ENCODE measurements at places on chromosomes 1 and 21.

GRCh38 chr1:101250656-101251272 is 13.9 kb downstream of the S1PR1 start:
- no peak for DNase-seq

DNA sequence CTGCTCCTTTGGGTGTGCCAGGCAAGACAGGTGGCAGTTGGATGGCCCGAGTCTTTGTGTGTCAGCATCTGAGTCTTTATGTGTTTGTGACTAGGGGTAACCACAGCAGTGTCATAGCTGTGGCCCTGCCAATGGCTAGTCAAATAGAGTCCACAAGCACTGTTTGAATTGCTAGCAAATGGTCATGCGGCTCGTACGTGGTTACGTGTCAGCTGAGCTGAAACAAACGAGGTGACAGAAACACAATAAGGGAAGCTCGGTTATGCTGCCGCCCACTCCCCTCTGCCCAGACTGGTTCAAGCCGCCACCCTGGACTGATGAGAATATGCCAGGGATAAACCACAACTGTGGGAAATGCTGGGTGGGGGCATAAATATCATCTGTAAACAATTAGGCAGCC is 174.3 kb upstream of the LMO4 start:
- no peak for DNase-seq

DNA sequence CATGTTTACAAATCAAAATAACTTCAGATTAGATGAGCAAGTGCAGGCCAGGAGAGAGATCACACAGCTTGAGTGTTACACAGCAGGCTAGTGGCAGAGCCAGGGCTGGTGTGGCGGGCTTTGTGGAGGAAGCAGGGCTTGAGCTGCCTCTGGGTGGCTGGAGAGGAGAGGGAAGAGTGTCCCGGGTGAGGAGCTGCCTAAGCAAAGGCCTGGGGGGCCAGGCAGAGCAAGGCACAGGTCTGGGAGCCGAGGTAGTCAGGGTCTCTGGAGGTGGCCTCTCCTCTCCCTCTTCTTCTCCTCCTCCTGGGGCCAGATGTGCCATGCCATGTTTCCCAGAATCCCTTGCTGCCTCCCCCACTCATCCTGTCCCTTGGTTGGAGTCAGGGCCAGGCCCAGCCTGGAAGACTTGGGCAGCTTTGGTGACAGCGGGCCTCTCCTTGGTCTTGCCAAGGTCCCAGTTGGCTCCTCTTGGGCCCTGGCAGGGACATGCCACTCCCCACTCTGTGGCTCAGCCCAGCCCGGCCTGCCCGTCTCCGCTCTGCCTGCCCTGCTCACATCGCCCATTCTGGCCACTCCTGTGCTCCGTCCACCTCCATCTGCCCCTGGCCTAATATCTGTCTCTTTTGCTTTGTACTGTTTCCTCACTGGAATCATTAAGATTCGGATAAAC is 70.3 kb downstream of the PTPRU start:
- no peak for DNase-seq

- no peak for DNase-seq
These were observed 562.1 kb downstream of the NPHP4 start for GRCh38 chr1:5430136-5430535.

DNA sequence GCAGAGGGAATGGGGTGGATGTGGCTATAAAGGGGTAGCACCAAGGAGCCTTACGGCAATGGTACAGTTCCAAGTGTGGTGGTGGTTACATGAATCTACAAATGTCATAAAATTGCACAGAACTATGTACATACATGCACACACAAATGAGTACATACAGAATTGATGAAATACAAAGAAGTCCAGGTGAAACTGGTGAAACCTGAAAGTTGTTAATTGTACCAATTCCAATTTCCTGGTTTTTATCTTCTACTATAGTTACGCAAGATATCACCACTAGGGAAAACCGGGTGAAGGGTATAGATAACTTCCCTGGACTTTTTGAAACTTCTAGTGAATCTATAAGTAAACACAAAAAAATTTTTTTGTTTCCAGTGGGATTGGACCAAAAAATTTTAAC is 18.9 kb downstream of the HSF2BP start:
- DNase-seq, result no peak

DNA sequence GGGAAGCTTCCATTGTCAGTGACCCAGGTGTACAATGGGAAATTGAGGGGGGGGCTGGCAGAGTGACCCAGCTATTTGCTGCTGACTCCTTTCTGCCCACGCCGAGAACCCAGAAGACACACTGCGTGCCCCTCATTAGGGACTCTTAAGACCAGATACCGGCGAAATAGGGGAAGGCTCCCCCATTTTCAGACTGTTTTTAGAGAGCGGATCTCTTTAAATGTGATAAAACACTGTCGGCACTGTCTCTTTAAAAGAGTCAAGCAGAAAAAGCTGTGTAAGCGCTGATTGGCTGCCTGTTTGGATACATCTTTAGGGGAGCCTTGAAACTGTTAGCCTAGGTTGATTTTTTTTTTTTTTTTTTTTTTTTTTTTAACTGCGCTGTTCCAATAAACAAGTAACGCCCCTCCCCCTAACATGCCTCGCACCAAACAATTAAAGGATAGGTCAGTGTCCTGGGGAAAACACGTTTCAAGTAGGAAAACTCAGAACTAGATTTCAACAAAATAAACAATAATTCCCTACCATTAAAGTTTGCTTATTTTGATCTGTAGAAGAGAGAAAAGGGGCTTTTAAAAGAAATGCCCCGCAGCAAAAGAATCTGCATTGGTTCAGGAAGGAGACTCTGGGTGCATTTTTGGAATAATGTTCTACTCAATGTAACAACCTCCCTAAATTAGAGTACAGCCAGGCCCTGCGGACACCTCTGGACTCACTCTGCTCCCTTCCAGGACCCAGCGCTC is 1.4 kb upstream of the SSBP3 start:
- DNase-seq, result peak; percentile 38

- no peak for DNase-seq
These were observed 9.8 kb upstream of the PPP1R15B start for GRCh38 chr1:204421441-204421840.

DNA sequence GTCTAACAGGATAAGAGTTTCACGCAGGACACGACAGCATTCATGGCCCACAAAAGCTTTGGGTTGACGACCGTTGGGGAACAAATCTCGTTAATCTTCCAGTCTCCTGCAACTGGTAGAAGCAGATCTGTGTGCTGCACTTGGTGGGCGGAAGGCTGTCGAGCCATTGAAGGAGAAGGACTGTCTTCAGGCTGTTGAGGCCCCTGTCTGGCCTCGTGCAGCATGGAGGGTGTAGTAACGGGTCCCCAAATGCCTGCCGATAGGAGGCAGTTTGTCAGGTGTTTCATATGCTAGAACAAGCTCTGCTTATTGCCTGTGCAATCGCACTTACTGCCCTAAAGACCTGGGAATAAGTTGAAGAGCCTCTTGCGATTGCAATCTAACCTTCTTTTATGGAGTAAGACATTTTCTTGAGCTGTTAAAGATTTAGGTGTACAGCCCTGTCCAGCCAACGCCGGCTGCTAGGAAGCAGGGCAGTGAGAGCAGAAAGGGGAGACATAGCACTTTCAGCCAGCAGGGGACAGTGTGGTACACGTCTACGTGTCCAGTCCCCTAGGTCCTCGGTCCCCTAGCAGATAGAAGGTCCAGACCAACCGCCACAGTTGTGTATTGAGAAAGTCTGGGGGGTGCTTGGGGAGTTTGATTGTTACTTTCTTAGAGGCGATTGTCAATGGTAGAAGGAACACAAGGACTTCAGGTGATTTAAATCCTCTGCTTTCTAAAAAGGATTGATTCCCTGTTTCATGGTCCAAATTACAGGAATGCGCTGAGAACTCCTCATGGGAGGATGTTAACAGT is 102.3 kb upstream of the TMPRSS2 start:
- no peak for DNase-seq

- DNase-seq, result no peak
These were observed 193.5 kb downstream of the PAPPA2 start for GRCh38 chr1:176656257-176656995.

DNA sequence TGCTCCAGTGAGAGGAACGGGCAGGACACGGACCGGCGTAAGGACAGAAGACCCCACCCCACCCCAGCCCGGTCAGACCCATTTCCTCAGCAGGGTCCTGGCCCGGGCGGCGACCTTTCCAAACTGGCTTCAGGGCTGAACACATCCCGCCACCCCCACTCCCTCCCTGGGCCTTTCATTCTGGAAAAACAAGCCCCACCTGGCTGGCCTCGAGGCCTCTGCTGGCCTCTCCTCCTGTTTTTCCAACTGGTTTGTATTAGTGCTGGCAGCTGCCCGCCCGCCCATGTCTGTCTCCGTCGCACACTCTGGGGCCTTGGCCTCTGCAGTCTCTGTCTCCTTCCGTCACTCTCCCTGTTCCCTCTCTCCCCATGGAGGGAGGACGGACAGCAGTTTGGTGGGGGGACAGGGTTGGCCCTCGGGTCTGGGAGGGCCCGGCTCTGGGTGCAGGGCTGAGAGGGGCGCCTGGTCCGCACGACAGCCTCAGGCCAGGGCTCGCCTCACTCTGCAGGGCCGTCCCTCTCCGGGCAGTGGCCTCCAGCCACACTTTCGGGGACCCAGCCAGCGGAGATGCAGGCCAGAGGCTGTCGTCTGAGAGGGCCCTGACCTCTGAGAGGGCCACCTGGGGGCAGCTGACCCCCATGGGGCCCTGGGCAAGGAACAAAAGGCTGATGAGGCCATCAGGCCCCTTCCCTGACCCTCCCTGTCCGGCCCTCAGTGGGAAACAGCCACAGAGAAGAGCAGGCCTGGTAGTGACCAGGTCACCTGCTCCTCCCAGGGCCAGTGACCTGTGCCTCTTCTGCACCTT is 1.5 kb upstream of the MXRA8 start:
- no peak for DNase-seq

GRCh38 chr1:114203595-114204128 is 50.0 kb upstream of the SYT6 start:
- DNase-seq, result no peak

- DNase-seq, result no peak
These were observed 29.7 kb upstream of the FMOD start for GRCh38 chr1:203380420-203381150.

DNA sequence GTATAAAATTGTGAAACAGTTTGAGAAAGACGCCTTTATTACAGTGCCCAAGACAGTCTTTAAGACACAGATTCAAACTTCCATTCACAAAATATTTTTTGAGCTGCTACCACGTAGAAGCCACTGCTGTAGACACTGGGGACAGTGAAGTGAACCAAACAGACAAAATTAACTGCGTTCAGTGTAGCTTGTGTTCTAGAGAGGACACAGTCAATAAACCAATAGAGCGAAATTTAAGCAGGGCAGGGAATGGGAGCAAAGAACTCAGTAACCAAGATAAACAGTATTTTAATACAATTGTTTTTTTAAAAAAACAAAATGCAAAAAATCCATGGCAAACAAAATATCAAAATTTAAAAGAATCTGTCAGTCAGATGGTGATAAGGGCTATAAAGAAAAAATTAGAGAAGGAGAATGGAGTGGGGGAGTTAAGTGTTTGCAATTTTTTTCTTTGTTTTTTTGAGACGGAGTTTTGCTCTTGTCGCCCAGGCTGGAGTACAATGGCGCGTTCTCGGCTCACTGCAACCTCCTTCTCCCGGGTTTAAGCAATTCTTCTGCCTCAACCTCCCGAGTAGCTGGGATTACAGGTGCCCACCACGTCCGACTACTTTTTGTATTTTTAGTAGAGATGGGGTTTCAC is 719 bp upstream of the PARS2 start:
- no peak for DNase-seq

- peak; percentile 43 for DNase-seq
These were observed 3.6 kb upstream of the ZBTB7B start for GRCh38 chr1:154998818-154999570.

- no peak for DNase-seq
These were observed 45.4 kb downstream of the SELENOF start for GRCh38 chr1:86868477-86868876.

DNA sequence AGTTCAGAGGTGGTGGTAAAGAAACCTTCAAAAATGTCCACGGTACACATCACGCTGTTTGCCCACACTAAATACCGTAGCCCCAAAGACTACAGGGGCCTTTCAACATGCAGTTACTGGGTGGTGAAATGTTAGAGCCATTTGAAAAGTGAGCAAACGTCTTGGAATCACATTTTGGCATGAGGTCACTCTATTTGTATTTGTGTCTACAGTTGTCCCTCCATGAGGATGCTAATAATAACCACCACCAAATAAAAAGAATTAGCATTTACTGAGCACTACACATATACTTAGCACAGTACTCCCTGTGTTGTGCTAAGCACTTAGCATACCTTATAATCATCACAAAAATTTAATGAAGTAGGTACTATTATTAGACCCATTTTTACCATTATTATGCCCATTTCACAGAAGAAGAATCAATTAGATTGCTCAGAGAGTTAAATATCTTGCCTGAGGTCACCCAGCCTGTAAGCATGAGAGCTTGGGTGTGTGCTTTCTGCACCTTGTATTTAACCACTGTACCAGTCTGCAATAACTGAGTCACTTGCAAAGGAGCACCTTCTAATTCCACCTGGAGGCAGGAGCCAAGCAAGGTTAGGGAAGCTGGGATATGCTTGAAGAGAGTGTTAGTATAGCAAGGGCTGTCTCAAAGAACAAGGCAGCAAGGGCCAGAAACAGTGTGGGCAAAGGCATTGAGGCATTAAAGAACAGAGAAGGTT is 57.4 kb downstream of the DNTTIP2 start:
- DNase-seq, result no peak

DNA sequence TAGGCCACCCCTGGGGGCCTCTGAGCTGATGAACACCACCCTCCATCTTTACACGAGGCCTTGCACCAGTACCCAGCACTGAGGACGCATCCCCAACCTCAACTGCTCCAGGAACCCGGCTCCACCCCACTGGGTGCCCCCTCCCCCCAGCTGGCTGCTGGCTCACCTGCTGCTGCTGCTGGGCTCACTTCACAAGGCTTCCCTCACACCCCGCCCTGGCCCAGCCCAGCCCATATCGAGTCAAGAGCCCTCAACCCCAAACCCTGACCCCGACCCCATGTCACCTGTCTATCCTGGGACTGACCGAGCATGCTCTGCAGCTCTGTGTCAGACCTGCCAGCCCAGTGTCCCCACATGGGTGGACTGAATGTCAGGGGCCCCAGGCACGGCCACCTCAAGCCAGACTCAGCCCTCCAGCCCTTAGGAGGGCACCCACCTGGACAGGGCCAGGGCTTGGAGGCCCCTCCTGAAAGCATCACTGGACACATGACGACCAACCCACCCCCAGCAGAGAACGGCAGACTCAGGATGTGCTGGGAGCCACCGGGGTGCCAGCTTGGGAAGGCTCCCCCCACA is 21.4 kb downstream of the WNT9A start:
- no peak for DNase-seq

- DNase-seq, result no peak
These were observed 26.4 kb downstream of the MYOM3 start for GRCh38 chr1:24085546-24085945.

DNA sequence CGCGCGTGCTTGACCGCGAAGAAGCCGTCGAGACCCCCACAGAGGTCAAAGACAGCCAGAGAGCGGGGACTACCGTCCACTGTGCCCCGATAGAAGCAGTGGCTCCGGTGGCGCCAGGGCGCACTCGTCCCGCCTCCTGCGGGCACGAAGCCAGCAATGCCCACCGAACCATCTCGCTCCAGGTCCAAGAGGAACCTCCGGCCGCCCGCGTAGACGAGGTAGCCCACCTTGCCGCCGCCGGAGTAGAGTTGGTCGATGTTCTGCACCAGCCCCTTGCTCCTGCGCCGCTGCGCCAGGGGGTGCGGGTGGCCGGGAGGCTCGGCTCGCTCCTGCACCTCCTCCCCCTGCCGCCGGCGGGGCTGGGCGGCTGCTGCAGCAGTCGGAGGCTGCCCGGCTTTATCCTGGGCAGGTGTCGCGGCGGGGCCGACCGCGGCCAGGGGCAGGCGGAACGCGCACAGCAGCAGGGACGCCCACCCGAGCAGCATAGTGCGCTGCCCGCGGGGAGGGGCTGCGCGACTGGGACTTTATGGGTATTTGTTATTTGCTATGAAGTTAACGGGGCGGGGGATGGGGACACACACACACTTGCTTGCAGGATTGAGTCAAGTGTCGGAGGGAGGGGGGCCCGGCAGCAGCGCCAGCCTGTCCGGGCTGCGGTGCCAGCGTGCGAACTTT is 844 bp downstream of the ADAMTS5 start:
- no peak for DNase-seq

Measured in substantia nigra (tissue), 51 donors.